ENCODE measurements at places on chromosomes 5 and 9. TPM values are rescaled to one million over a fixed set of nuclear protein-coding genes. Genes with fewer than 3 reads are reported as not detected.

- DNase-seq = no peak
Measured at GRCh38 chr5:170630226-170630625, 126.4 kb downstream of the KCNIP1 start.

- DNase-seq = no peak
Measured at GRCh38 chr5:180193749-180194375, 15.1 kb downstream of the RASGEF1C start.

DNA sequence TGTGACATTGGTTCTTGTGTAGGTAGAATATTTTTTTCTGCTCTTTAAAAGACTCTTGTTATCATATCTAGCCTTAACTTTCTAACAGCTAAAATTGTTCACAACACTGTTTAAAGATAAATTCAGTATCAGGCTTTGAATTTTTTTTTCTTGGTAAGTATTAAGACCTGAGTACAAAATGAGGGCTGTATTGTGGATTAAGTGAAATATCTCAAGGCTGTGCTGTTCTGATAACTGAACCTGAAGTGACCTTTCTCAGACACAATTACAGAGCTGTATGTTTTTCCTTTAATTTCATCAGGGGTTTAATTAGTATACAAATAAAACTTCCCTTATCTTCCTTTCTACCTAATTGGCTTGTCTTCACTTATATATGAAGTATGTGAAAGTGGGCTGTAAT lies 290.5 kb downstream of the CCDC171 start:
- DNase-seq = no peak

- DNase-seq = no peak
Measured at GRCh38 chr5:154101184-154101583, 62.4 kb downstream of the MFAP3 start.

DNA sequence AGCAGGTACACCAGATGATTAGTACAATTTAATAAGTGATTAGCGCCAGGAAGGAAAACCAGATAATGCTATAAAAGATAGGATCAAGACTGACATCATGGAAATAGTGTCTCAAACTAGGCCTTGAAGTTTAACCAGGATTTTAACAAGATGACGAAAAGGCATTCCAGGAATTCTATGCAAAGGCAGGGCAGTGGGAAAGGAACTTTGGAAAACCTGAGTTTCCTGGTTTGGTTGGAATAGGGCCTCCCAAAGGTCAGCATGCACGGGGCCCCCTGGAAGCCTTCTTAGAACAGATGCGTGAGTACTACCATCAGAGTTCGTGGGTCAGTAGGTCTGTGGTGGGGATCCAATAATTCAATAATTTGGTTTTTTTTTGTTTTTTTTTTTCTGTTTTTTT lies 935.2 kb upstream of the DMAC1 start:
- no peak for DNase-seq

- no peak for DNase-seq
Measured at GRCh38 chr9:75156858-75157257, 68.5 kb downstream of the OSTF1 start.

Gene BRINP1
- 1.2 TPM for polyA plus RNA-seq

Gene DNAH5
- 0.27 TPM for polyA plus RNA-seq

Data from adrenal gland (tissue), 19 donors.